ENCODE measurements at places on chromosomes 5 and 9.
A peak's percentile ranks its signal among the peaks of the same experiment; 100 is the strongest.

DNA sequence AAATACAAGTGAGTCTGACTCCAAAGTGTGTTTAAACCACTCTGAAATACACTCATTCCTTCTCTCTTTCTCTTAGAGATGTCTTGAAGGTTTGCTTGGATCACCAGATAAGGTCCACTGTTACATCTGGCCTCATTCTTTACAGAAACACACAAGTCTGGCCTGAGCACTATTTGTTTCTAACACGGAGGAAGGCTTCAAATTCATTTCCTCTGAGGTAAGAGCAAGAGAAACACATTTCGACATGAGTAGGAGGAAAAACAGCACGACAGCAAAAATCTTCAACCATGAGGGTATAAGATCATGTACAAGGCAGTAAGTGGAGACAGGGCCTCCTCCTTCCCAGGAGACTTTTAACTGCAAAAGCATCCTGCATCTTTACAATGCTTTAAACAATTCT, 8.0 kb downstream of the SIL1 start:
- no peak for DNase-seq

GRCh38 chr5:125440905-125441304, 694.5 kb upstream of the ZNF608 start:
- no peak for DNase-seq

DNA sequence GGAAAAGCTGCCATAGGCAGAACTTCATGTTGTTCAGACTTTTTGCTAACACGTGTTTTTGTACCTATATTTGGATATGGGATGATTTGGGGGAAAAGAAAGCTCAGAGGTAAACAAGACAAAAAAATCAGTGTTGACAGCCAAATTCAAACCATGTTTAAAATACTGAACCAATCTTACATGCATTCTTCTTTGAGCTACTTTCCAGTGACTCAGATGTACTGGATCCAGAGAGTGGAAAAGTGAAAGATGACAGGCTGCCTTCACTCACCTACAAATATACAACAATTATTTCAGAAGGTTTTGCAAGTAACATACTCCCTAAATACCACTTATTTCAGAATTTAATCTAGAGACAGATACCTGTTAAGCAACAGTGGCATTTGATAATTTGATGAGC, 165.7 kb downstream of the MPDZ start:
- DNase-seq, result no peak

- DNase-seq, result no peak
Observed at GRCh38 chr5:95777441-95777840, 45.1 kb downstream of the GLRX start.

DNA sequence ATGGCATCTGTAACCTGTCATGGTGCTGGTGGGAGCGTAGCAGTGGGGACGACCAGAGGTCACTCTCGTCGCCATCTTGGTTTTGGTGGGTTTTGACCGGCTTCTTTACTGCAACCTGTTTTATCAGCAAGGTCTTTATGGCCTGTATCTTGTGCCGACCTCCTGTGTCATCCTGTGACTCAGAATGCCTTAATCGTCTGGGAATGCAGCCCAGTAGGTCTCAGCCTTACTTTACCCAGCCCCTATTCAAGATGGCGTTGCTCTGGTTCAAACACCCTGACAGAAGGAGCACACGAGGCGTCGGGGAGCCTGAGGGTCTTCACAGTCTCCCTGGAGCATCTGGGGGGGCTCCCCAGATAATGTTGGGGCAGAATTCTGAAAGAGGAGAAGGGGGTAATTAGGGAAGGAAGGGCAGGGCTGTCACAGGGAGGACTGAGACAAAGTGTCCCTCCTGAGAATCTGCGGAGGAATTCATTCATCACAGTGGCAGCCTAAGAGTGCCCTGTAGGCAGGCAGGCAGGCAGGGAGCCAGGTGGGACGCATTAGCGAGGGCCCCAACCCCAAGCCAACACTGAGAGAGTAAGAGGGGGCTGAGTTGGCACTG, 21.3 kb upstream of the NCS1 start:
- DNase-seq, result no peak

GRCh38 chr9:113261917-113262671, 13.3 kb downstream of the CDC26 start:
- no peak for DNase-seq

DNA sequence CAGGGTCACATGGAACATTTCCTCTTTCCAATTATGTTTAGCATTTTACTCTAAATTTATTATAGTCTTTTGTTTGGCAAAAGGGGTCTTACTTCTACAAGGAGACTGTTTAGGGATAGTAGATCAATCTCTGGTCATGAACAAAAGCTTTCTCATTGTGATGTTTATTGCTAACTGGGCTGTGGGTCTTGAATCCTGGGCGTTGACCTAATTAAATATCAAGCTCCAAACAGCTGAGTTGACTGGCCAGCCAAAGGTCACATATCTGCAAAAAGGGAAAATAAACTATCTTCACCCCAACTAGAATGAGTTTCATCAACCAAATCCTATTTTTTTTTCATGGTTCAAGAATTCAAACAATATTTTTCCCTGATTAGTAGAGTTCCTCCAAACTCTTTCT, 245.4 kb upstream of the TUT7 start:
- DNase-seq, result no peak

DNA sequence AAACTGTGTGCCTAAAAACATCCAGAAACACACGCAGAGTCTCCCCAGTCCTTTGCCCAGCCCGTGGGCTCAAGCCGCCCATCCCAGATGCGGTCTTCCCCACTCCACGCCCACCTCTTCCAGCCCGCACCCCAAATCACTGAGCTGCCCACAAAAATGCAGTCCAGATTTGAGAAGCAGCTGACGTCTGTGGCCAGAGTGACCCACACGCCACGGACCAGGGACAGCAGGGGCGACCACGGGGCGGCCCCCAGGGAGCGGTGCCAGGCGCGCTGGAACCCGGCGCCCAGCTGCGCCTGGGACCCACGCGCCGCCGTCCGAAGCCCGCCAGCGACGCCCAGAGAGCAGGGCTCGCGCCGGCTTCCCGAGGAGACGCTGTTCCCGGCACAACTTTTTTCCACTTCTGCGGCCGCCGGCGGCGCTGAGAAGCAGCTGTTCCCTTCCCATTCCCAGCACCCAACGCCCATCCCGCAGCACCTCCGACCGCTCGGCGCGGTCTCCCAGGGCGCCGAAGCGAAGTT, 674 bp downstream of the LHFPL2 start:
- no peak for DNase-seq

DNA sequence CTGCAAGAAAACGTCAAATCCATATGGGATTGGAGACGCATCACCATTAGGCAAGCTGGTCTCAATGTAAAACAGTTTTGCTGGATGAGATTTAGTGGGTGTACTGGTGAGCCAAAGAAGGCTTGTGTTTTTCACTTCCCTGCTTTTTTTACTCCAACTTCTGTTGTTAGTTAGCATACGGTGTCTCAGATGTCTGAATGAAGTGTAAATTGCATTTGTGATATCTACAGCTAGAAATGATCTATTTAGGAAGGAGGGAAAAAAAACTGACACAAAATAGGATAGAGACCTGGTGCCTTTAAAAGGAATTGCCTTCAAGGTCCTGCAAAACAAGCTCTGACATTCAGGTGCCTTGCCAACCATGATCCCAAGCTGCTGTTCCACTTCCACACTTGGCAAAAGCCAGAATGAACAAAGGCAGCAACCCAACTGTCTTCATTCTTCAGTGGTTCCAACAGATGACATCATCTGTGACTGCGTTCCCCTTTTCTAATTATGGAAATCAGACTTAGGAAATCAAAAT, 104.2 kb upstream of the RAI14 start:
- DNase-seq, result no peak

DNA sequence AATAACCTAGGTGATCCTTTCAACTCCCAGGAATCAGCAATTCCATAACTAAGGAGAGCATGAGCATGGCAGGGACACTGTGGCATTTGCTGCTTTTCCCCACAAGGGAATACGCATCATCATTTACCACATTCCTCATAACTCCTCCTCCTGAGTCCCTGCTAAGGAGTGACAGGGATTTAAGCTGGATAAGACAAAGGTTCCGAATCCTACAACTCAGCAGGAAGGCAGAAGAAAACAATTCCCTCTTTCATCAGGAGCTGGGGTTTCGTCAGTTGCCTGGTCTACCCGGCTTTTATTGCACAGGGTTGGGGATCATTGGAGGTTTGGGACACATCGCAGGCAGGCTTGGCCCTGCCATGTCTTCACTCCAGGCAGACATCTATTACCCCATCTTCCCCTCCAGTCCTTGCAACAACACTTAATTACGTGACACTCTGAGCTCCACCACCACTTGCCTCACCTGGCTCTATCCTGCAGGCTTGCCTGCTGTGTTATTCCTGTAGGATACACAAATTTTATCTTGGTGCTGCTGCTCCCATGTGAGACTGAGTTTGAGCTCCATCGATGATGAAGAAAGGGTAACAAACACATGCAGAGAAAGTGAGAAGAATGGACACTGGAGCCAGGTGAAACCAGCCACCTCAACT, 563.0 kb upstream of the KLF4 start:
- no peak for DNase-seq

GRCh38 chr9:136728080-136728547, 14.6 kb downstream of the LCN10 start:
- DNase-seq, result peak; percentile 91

GRCh38 chr9:129182122-129182521, 4.1 kb upstream of the IER5L start:
- no peak for DNase-seq

- DNase-seq, result no peak
Observed at GRCh38 chr5:14089198-14089597, 53.9 kb upstream of the TRIO start.

DNA sequence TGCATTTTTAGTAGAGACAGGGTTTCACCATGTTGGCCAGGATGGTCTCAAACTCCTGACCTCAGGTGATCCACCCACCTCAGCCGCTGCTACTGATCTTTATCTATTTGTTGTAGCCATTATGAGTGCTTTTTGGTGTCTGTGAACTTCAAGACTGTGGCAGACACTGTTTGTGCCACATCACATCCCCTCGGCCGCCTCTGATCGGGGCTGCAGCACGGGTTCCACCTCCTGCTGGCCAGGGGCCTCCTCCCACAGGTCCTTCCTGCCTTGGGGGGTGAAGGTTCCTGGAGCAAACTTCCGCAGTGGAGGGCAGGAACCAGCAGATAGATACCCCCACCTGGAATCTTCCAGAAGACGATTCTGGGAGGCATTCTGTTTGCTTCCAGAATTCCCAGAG, 98.5 kb downstream of the C9orf50 start:
- no peak for DNase-seq

GRCh38 chr9:82021198-82021597, 32.6 kb downstream of the SPATA31D1 start:
- DNase-seq, result no peak
